Naive thymus-derived CD8-positive, alpha-beta T cell (primary cell): ENCODE measurements at places on chromosomes 12 and 14.

DNA sequence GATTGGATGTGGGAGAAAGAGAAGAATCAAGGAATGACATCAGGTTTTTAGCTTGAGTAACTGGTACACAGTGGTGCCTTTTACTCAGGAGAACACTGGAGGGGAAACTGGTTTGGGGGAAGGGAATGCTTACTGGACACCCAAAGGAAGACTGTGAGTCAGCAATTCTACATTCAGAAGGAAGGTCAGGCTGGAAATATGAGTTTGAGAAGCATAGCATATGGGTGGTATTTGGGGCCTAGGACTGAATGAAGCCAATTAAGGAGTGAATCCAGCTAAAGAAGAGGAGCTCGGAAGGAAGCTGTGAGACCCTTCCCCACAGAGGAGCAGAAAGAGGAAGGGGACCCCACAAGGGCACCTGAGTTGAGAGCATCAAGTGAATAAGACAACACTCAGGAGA is 35.4 kb downstream of the DMAC2L start:
- no peak for DNase-seq

- DNase-seq, result no peak
Observed at GRCh38 chr12:124713041-124713435, 145.6 kb upstream of the NCOR2 start.

GRCh38 chr14:98444077-98444476 is 827.9 kb downstream of the BCL11B start:
- peak; percentile 10 for DNase-seq

- no peak for DNase-seq
Observed at GRCh38 chr12:133227281-133227852, 8.3 kb downstream of the ANHX start.

GRCh38 chr12:87270919-87271318 is 758.3 kb downstream of the C12orf50 start:
- no peak for DNase-seq

DNA sequence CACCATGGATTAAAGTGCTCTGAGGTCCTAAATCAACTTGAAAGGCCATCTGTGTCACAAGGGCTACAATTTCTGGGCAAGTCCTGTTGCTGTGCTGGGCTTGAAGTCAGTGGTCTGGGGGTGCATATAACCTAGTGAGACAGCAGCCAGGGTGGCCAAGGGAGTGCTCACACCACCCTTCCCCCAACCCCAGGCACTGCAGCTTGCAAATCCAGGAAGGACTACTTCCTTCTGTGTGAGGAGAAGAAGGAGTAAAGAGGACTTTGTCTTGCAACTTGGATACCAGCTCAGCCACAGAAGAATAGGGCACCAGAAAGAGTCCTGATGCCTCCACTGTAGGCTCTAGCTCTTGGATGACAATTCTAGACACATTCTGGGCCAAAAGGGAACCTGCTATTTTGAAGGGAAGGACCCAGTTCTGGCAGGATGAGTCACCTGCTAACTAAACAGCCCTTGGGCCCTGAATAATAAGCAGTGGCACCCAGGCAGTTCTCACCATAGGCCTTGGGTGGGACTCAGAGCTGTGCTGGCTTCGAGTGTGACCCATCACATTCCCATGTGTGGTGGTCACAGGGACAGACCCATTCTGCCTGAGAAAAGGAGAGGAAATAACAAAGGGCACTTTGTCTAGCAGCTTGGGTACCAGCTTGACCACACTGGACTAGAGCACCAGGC is 32.6 kb upstream of the DHRS7 start:
- no peak for DNase-seq

- DNase-seq, result no peak
Observed at GRCh38 chr12:98469109-98469508, 46.3 kb upstream of the TMPO start.

GRCh38 chr14:55891692-55892091 is 226.5 kb upstream of the PELI2 start:
- DNase-seq, result no peak
